MCF 10A (cell line): ENCODE measurements at places on chromosomes 5 and 9. TPM values are rescaled to one million over a fixed set of nuclear protein-coding genes. Genes with fewer than 3 reads are reported as not detected.

- DNase-seq = peak; percentile 60
These were observed 441.8 kb upstream of the TLE4 start for GRCh38 chr9:79129865-79130480.

GRCh38 chr9:127038531-127038930, 83.9 kb downstream of the ANGPTL2 start:
- no peak for DNase-seq

- DNase-seq = no peak
These were observed 134.4 kb downstream of the AOPEP start for GRCh38 chr9:94860678-94861588.

- DNase-seq = no peak
These were observed 264.2 kb downstream of the MAST4 start for GRCh38 chr5:66860199-66860975.

DNA sequence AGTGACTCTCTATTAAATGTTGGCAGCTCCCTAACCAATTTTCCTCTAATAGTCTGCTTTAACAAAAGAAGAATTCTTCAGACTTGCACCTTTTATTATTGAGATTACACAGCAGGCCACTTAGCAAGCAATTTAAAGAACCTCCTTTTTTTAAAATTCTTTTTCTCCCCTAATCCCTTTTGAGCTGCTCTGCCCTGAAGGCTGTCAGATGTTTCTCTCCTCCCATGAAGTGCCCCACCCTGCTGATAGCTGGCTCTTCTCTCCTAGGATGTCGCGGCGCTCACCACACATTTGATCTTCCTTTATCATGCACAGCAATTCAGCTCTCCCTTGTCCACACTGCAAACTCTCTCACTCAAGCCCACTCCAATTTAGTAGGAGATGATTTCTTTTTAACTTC, 1471.1 kb upstream of the ACO1 start:
- no peak for DNase-seq

GRCh38 chr5:138803935-138804334, 50.7 kb downstream of the CTNNA1 start:
- DNase-seq = no peak

GRCh38 chr5:6729386-6730310, 16.4 kb downstream of the TENT4A start:
- no peak for DNase-seq

DNA sequence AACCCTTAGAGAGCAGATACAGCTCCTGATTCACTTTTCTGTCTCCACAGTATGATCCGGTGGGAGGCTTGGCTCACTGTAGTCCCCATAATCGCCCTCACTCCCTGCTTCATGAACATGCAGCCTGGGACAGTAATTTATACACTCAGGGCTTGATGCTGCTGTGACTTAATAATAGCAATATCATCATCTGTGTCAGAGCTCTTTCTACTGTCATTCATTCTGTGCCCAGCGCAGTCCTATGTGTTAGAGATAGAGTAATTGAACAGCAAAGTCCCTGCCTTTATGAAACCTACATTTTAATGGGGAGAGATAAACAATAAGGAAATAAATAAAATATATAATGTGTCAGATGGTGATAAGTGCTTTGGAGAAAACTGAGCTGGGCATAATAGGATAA, 2.8 kb upstream of the HEMGN start:
- no peak for DNase-seq

GRCh38 chr5:142201471-142201887, 92.9 kb downstream of the NDFIP1 start:
- DNase-seq = peak; percentile 86

DNA sequence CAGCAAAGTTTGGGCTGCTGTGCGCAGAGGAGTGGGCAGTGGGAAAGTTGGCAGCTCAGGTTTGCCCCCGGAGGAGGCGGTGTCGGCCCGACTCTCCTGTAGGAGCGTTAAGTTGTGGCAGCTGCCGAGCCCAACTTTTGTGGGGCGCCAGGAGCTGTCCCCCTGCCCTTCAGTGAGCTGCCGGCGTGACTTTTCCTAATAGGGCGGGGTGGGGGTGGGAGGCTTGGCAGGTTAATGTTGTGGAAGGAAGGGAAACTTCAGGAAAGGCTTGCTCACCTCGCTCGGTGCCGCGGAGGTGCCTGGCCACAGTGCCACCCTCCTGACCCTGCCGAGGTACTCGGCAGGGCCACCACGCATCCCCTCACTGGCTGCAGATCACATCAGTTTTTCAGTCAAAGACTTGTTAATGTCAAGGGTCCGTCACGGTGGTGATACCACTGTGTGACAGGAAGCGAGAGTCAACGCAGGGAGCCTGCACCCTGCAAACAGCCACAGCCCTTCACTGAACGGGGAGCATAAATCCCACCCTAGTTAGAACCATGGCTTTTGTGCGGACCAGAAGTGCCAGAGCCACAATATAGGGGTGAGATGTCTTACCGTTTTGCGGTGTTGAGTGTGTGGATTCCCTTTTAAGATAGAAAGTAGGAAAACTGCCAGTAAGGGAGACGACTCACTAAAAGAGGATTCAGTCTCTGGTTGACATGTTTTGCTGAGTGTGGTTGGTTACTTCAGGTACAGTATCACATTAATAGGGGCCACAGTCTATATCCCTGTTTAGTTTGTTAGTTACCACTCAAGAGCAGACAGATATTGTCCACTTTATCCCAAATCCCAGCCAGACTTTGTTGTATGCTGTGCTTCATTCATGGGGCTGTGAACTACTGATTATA, 796 bp downstream of the LNPEP start:
- peak; percentile 37 for DNase-seq

GRCh38 chr9:131995382-131995781, 84.3 kb downstream of the MED27 start:
- peak; percentile 48 for DNase-seq

DNA sequence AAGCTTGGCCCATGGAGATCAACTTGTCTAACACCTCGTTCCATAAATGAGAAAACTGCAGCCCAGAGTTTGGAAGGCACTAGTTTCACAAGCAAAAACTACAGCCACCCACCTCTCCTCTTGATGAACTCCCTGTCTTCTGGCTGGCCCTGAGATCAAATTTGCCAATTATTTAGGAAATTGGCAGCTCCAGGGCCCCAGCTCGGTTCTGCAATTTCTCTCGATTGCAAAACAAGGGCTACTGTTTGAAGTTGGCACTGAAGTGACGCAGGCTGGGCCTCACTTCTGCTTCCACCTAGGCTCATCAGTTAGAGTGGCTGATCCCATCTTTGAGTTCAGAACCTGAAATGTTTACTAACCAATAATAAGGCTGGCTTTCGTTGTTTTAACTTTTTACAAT, 3.7 kb upstream of the GPX3 start:
- DNase-seq = peak; percentile 80

DNA sequence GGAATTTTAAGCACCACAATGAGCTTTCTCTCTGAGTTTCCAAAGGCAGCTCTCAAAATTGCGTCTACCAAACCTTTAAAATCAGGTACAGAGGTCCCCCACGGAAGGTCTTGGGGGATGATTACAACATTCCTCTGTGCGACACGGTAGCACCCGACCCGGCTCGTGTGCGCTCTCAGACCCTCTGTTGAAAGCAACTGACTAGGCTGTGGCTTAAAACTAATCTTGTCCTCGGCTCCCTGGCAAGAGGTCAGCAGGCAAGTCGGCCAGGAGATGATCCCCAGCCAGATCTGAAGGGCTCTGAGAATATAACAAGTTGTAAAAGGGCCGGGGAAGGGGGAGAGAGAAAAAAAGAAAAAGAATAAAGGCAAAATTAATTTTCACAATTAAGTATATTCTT, 92.6 kb upstream of the LMX1B start:
- DNase-seq = no peak

GRCh38 chr9:80127920-80128319, 556.2 kb downstream of the TLE4 start:
- no peak for DNase-seq

- DNase-seq = peak; percentile 78
These were observed 297.1 kb downstream of the KCTD16 start for GRCh38 chr5:144467792-144468191.

GRCh38 chr5:171318026-171318425, 9.0 kb downstream of the TLX3 start:
- no peak for DNase-seq

DNA sequence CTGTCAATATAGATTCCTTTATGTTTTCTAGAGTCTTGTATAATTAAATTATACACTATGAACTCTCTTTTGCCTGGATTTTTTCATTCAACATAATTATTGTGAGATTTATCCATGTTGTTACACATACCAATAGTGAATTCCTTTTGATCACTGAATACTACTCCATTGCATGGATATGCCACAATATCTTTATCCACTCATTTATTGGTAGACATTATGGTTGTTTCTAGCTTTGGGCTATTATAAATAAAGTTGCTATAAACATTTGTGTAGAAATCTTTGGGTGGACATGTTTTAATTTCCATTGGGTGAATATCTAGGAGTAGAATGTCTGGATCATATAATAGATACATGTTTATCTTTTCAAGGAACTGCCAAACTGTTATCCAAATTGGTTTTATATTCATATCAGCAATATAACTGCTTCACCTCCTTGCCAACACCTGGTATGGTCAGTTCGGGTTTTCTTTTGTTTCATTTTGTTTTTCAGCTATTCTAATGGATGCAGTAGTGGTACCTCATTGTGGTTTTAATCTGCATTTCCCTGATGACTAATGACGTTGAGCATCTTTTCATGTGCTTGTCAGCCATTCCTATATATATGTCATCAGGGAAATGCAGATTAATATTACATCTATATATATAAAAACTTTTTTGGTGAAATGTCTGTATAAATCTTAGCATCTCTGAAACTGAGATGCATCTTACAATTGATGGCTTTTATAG, 32.1 kb upstream of the TCF7 start:
- no peak for DNase-seq

GRCh38 chr5:28281351-28281750, 1243.0 kb upstream of the CDH9 start:
- peak; percentile 8 for DNase-seq

DNA sequence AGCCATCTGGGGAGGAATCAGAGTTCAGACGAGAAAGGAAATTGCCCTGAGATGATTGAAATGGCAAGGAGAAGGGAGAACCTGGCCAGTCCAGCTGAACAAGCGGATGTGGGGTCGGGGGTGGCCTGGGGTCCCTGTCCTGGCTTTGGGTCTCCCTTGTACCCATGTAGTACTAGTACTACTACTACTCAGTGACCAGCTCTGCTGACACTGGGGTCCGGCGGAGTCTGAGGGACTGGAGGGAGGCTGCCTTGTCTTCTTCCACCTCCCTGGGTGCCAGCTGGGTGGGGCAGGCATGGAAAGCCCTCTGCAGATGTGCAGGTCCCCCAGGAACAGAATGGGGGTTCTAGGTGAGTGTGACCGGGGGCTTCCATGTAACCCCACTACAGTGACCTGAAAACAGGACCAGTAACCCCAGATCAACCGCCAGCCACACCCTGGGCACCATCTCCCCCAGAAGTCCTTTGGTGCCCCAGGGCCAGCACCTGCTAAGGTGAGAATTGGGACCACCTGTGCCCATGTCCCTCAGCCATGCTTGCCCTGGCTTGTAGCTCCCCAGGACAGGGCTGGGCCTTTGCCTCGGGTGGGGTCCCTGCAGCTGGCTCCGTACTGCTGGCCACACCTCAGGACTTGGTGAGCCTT, 89.1 kb upstream of the COL5A1 start:
- no peak for DNase-seq

- no peak for DNase-seq
These were observed 150.2 kb upstream of the PAPPA start for GRCh38 chr9:116003397-116003796.

GRCh38 chr5:136192526-136193321, at the start of gene SMIM32:
SMIM32 (minus strand) TSS chr5:136193162; CDS start chr5:136192524, 638 bp downstream.
- DNase-seq = no peak

GRCh38 chr9:95316274-95316673, 1.2 kb downstream of the FANCC start:
- no peak for DNase-seq

- peak; percentile 92 for DNase-seq
These were observed 123.1 kb downstream of the DROSHA start for GRCh38 chr5:31408814-31409213.

- DNase-seq = no peak
These were observed 1854.9 kb downstream of the MAT2B start for GRCh38 chr5:165360366-165360765.

DNA sequence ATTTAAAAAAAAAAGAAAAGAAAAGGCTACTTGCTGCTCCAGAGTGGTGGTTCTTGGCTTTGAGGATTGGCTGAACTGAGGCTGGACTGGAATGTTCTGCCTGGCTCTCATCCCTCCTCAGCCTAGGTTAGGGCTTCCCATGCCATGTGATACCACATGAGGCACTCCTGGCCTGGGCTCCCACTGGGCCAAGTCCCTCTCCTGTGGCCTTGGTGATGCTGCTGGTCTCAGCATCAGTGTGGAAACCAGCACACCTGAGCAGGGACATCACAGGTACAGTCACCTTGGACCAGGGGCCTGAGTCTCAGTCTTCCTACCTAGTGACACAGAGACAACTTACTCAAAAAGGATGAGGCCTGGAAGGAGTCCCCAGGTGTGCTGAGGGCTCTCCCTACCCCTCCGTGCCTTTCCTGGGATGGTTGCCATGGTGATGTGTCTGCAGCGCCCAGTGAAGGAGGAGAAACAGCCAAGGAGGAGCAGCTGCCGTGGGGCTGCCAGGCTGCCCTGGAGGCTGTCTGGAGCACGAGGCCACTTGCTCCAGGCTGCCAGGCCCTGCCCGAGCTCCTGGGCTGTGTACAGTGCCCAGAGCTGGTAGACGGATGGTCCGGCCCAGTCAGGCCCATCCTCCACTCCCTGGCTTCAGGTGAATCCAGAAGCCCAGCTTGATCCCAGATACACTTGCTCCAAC, 71.0 kb downstream of the WNK2 start:
- no peak for DNase-seq

DNA sequence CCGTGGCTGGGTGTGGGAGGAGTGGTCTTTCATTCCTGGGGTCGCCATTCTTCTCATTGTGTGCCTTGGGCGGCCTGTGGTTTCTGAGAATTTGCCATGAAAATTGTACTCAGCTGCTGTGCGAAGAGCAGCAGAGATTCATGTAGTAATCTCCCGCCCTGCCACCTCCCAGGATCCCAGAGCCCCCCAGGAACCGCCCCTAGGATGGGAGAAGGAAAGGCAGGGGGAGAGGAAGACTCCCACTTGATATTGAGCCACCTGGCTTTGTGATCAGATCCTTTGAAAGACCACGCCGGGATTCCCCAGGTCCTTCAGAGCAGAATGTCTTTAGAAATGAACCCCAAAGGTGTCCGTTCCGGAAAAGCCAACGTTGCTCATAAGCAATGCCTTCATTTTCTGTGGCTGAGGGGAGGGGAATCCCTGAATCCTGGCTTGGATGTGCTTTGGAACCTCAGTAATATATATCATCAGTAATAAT, 27.6 kb downstream of the NEURL1B start:
- no peak for DNase-seq

Gene FAM221B
- total RNA-seq = not detected in 2 replicates

Gene ZNF608
- 8.4 and 10.4 TPM in 2 replicates for total RNA-seq

Gene LURAP1L
- total RNA-seq = 59.2 and 80.4 TPM in 2 replicates

Gene PFN3
- not detected in 2 replicates for total RNA-seq

Gene PLPP7
- not detected in 2 replicates for total RNA-seq

Gene JAKMIP2
- not detected in 2 replicates for total RNA-seq

Gene CCDC192
- total RNA-seq = not detected in 2 replicates

Gene COL15A1
- not detected in 2 replicates for total RNA-seq

Gene PCSK5
- total RNA-seq = 0.20 TPM in 1 of 2 replicates, not detected in the other

Gene SLC22A4
- 13.5 and 17.5 TPM in 2 replicates for total RNA-seq

Gene FBP1
- total RNA-seq = not detected in 2 replicates

Gene PNPLA7
- total RNA-seq = 0.86 and 1.2 TPM in 2 replicates
